M059J (cell line): ENCODE measurements at places on chromosomes 4 and X.

- DNase-seq, result no peak
Observed at GRCh38 chrX:154988719-154989118, 33.8 kb downstream of the F8 start.

- DNase-seq, result peak; percentile 69
Observed at GRCh38 chrX:51802917-51803688, 59.9 kb downstream of the GSPT2 start.

DNA sequence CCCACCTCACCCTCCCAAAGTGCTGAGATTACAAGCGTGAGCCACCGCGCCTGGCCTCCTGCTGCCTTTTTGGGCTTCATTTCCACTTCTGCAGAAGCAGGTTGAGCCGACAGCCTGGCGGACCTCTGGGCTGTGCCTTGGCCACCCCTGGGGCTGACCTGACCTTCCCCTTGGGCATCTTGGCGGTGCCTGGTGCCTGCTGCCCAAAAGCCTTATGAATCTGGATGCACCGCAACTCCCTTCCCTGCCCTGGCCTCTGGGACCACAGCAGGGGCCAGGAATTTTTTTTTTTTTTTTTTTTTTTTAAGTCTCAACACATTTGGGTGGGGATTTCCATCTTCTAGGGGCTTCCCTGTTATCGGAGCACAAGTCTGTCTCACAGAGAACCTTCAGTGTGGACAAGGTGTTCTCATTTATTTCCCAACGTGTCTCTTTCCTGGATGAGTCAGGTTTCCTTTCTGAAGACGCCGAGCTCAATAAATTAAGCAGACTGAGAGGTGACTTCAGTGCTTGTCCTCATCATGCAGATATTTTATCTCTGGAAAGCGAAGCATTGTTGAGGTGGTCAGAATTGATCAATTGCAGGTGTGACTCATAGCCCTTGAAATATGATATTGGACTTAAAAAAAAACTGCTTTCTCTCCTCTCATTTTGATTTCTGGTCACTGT lies 79.7 kb downstream of the SHROOM2 start:
- peak; percentile 32 for DNase-seq

DNA sequence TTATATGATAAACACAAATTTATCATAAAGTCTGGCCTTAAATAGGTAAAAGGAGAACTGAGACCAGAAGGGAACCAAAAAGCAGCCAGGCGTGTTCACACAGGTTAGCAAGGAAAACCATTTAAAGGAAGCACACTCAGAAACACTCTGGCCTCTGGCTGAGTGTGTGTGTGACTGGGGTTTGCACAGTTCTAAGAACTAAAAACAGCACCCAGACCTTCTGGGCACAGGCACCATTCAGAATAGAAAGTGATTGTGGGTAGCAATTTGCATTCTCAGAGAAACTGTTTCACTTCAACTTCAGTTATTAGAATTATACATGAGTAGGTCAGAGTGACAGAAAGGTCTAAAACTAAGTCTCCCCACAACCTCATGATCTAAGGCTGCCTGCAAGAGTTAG lies 10.0 kb downstream of the GPR82 start:
- no peak for DNase-seq

DNA sequence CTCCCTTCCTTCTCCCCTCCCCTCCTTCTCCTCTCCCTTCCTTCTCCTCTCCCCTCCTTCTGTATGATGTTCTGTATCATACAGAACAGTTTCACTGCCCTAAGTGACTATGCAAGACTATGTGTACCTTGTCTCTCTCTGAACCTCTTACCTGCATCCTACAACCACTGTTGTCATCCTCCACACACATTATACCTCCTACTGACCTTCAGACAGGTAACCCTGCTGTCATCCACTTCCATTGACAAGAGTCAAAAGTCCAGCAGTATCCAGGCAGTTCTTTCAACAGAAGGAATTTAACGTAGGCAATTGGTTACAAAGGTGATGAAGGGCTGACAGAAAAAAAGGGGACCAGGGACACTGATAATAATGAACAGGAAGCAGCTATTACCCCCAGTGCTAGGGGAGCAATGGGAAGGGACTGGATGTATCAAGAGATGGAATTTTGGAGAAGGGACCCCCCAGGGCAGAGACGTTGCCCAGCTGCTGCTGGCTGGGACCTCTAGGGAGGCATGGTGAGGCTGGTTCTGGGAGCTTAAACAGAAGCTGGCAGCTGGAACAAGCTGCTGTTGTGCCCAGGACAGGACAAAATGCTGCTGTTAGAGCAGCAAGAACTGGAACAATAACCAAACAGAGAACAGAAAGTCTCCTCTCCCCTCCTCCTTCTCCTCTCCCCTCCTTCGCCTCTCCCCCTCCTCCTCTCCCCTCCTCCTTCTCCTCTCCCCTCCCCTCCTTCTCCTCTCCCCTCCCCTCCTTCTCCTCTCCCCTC lies 84.7 kb downstream of the DCTD start:
- DNase-seq, result no peak

GRCh38 chr4:59945277-59945676 lies 1254.8 kb upstream of the ADGRL3 start:
- DNase-seq, result no peak

GRCh38 chr4:10167201-10167600 lies 50.6 kb upstream of the WDR1 start:
- DNase-seq, result no peak

GRCh38 chr4:66639361-66639760 lies 905.9 kb downstream of the CENPC start:
- DNase-seq, result peak; percentile 57

- no peak for DNase-seq
Observed at GRCh38 chr4:73277201-73277600, 18.6 kb upstream of the ANKRD17 start.

- DNase-seq, result no peak
Observed at GRCh38 chr4:70197842-70198241, 2.3 kb downstream of the ODAM start.

DNA sequence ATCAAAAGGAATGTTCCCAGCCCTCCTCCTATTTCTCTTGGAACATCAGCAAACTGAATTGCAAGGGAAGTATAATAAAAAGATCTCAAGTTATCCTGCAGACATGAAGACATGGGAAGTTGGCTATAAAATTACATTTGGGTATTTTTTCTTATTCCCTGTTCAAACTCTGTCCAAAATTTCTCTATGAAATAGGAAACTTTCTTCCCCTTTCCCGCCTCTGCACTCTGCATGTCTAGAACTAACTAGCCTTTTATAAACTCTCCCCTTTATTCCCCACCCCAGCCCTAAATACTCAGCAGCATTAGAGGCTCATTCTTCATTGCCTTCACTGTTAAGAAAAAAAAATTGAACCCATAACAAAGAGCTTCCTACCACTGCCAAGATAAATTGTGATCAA lies 126.7 kb upstream of the EDNRA start:
- no peak for DNase-seq

DNA sequence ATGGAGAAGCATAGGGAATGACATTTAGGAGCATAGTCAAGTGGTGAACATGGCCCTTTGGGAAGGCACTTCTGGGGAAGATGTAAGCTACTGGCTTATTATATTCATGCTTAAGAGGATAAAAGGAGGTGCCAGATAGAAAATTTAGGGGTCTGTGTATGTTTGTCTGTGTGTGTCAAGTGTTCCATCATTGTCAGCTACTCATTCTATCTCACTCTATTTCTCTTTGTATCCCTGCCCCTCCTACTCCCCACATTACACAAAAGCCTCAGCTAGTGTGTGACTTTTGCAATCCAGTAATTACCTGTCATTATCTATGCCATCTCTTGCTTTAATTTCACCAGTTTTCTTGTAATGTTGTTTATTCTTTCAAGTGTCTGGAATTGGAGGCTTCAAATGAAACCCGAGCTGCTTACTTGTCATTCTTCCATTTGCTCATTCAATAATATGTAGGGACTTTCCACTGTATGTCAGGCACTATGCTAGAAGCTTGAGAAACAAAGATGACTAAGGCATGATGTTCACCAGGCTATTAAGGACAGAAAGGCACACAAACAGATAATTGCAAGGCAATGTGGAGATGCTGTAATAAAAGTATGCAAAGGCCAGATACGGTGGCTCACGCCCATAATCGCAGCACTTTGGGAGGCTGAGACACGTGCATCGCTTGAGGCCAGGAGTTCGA lies 229.8 kb upstream of the TEX13C start:
- DNase-seq, result peak; percentile 28

DNA sequence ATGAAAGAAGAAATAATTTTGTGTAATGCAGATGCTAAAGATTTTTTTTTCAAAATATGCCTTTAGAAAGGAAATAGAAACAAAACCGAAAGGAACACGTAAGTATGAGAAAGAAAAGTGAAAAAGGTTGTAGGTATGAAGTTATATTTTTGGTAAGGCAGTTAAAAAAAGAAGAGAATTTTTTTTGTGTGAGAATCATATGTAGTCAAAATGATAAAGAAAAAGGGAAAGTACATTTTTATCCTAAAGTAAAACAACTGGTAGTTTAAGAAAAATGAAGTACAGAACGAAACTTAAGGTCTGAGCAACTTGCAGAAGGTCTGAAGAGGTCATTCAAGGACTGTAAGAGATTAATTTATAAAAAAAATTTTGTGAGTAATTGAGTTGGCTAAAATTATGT lies 164.0 kb upstream of the TRAM1L1 start:
- no peak for DNase-seq

- no peak for DNase-seq
Observed at GRCh38 chr4:89674876-89675459, 162.0 kb downstream of the SNCA start.

DNA sequence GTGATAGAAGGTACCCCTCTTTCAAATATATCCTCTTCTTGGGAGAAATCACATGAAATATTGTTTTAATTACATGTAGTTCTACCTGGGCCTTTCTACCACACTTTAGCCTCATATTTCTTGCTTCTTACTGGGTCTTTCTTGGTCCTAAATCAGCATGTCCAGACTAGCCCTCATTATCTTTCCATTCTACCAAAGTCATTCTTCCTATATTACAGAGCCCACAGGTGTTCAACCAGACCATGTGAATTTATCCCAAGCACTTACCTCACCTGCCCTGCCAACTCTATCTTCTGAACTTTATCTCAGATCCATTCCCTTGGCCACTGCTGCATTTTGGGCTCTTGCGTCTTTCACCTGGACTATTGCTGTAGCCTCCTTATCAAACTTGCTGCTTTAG lies 11.8 kb upstream of the SOWAHB start:
- no peak for DNase-seq

- DNase-seq, result peak; percentile 2
Observed at GRCh38 chr4:148126825-148127224, 315.4 kb downstream of the NR3C2 start.

DNA sequence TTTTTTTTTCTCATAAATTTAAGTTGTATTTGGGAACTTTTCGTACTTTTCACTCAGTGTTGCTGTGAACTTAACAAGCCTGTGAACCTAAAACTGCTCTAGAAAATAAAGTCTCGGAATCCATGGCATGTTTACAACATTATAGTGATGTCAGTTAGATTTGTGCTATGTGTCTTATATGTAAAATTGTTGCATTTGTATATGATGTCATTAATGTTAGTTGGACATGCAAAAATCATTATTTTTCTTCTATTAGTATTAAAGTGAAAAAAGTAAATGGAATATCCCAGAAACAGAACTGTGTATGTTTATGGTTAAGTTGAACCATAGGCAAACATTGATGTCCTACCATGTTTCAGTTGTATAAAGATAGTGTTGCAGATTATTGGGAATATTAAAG lies 85.2 kb downstream of the STIM2 start:
- no peak for DNase-seq

- DNase-seq, result no peak
Observed at GRCh38 chr4:99821918-99822503, 5.4 kb downstream of the DAPP1 start.
